ENCODE measurements at places on chromosomes 6 and 20.

DNA sequence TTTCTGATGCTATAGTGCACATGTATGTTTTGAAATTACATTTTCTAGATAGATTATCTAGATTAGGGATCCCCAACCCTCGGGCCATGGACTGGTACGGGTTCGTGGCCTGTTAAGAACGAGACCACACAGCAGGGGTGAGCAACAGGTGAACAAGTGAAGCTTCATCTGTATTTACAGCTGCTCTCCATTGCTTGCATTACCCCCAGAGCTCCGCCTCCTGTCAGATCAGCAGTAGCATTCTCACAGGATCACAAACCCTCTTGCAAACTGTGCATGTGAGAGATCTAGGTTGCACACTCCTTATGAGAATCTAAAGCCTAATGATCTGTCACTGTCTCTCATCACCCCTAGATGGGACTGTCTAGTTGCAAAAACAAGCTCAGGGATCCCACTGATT, 10.4 kb downstream of the CEP57L1 start:
- no peak for DNase-seq

- DNase-seq = no peak
Measured at GRCh38 chr6:163825033-163825432, 410.5 kb downstream of the QKI start.

DNA sequence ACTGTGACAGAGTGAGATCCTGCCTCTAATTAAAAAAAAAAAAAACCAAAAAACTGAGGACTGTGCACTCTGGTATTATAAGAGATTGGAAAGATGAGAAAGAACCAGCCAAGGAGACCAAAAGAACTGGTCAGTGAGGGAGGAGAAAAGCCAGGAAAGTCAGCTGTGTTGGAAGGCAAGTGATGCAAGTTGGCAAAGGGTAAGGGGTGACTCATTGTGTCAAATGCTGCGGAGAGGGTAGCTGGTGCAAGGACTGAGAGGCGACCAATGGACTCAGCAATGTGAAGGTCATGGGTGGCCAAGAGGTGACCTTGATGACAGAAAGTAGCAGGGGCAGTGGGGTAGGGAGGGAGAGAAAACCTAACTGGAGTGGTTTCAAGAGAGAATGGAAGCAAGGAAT, 27.4 kb upstream of the LRRN4 start:
- DNase-seq = no peak

DNA sequence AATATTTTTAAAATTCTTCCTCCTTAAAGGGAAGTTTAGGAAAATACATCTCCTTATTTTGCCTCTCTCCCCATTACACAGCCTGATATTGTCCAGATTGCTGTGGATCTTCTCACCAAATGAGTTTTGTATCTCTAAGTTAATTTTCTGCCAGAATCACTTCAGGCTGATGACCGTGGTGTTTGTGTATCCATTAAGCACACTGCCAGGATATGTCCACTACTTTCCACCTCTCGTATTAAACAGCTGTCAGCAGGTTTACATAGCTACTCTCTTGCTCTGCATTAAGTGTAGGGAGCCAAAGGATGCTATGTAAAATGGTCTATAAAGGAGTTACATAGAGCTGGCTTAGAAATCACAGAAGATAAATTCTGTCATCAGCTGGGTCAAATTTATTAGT, 201.1 kb downstream of the ZFAND3 start:
- no peak for DNase-seq

DNA sequence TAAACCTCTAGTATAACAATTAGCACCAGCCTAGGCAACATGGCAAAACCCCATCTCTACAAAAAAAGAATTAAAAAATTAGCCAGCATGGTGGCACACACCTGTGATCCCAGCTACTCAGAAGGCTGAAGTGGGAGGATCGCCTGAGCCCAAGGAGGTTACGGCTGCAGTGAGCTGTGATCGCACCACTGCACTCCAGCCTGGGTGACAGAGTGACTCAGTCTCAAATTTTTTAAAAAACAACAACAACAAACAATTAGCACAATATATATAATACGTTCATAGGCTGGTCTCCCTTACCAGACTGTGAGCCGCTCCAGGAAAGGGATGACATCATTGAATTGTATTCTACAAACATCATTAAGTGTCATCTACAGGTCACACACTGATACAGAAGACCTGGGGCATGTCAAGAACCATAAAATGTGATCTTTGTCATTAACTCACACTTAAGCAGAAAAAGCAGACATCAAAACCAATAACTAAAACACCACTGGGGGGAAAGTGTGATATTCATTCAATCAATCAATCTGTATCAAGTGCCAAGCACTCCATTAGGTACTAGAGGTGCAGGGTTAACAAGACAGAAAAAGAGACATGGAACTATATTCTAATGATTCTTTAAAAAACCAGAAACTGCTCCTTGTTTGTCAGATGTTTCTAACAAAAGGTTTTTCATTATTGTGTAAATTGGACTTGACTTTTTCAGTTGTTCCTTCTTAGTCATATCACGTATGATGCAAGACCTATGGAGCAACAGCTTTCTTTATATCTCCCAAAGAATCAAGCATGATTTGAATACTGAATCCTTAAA, 17.8 kb downstream of the MAP3K5 start:
- no peak for DNase-seq

Data from stimulated activated CD4-positive, alpha-beta T cell treated with anti-CD3 and anti-CD28 coated beads, Interleukin-15, amount 100 ng/mL, for 1 hour (primary cell).